Activated T-helper 1 cell treated with Interleukin-2 at 50 U/mL for 16 hours (primary cell): ENCODE measurements at places on chromosomes 7 and 10.

DNA sequence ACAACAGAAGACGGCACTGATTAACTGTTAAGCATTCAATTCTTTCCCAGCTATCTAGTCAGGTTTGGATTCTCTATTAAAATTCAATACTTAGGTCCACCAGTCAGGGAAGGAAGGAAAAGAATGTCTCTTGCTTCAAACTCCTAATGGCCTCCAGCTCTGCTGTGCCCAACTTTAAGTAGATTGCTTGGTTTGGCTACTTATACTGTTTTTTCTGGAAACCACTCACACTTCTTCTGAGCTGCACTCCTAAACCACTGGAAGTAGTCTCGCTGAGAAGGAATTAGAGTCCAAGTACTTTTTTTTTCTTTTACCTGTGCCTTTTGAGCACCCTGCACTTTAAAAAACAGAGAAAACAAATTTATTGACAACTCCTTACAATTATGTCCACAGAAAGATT is 26.7 kb upstream of the COL1A2 start:
- DNase-seq = no peak

- no peak for DNase-seq
Observed at GRCh38 chr10:32923134-32923533, 34.9 kb downstream of the ITGB1 start.

DNA sequence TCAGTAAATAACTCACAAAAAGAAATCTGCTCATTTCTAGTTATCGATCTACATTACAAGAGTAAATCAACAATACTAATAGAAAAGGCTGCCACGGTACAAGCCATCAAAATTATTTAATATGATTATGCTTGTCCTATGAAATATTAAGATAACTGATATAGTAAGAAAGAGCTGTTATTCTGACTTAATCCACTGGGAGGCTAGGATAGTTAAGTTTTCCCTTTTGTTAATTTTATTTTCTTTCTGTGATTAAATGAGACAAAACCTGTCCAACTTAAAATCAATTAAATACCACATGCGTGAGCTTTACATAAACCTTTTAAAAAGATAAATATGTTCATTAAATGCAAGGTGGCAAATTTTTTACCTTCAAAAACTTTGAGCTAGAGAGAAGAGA is 114.8 kb downstream of the LMBR1 start:
- no peak for DNase-seq

GRCh38 chr10:10032991-10033390 is 984.7 kb upstream of the CELF2 start:
- DNase-seq = no peak

DNA sequence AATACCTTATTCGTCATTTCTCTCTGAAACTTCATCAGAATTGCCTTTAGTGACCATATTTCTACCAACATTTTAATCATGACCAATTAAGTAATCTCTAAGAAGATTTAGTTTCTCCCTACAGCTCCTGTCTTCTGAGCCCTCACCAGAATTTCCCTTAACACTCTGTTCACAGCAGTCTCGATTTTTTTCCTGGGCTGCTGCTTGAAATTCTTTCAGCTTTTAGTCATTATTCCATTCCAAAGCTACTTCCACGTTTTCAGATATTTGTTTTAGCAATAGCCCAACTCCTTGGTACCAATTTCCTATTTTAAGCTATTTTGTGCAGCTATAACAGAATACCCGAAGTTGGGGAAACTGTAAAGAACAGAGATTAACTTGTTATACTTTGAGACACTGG is 192.4 kb upstream of the DKK1 start:
- no peak for DNase-seq

DNA sequence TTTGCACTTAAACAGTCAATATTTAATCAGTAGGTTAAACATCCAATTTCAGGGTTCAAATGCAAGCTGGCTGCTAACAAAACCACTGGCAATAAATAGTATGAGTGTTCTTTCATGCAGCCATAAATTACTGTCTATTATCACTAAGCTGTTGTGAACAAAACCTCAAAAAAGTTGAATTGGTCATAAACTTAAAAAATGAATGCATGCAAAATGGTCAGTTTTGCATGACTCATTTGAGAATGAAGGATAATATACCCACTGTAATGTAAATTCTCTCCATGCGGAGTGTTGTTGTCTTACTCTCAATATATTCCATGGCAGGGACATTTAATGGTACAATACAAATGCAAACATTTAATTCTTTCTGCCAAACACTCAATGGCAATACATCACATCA is 226.4 kb downstream of the MAGI2 start:
- DNase-seq = no peak

GRCh38 chr7:72321637-72322036 is 90.5 kb downstream of the CALN1 start:
- DNase-seq = no peak

DNA sequence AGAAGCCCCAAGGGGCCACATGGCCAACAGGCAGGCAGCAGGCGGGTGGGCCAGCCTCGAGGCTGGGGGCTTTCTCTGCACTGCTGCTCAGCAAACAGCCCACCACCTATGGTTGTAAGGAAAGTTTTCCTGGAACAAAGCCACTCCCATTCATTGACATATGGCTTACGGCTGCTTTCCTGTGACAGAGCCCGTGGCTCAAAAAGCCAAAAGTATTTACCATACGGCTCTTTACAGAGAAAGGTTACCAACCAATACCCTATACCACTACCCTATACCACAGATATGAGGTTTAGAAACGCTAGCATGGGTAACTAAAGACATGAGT is 152.7 kb downstream of the MAD1L1 start:
- no peak for DNase-seq

- no peak for DNase-seq
Observed at GRCh38 chr7:142389544-142389943, 131.7 kb upstream of the PRSS58 start.

- DNase-seq = no peak
Observed at GRCh38 chr7:120799813-120800475, 58.0 kb downstream of the TSPAN12 start.

DNA sequence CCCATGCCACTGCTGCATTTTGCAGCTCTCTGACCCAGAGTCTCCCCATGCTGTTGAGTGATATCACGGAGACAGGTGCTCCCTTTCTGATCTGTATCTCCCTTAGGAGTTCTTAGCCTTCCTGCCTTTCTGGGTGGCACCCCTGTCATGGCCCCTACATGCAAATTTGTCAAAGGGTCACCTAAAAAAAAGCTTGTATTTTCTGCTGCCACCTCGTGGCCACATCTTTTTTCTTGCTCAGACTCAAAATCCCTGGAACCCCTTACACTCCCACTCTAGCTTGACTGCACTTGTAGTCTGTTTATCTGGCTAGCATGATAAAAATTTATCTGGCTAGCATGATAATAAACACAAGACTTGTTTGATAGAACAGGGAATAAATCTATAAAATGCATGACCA is 809.1 kb downstream of the SORCS1 start:
- DNase-seq = no peak

DNA sequence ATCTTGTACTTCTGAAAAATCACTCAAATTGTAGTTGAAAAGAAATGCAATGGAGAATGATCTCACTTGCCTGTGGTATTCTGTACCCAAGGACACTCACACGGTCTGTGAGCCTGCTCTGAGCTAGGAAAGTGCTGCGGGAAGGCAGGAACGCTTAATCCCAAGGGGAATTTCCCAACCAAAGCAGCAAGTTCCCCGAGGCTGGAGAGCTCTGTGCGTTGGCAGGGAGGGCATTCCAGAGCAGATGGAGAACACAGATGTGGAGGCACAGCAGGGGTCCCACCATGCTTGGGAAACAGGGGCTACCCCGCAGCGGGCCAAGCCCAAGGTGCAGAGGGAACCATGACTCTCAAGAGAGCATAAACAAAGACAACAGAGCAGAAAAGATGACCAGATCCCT is 13.6 kb downstream of the SVIL start:
- no peak for DNase-seq

- no peak for DNase-seq
Observed at GRCh38 chr7:77667459-77668086, 28.7 kb upstream of the RSBN1L start.
